Smooth muscle cell of bladder (primary cell): ENCODE measurements at places on chromosomes 5 and 9. TPM values are rescaled to one million over a fixed set of nuclear protein-coding genes. Genes with fewer than 3 reads are reported as not detected.

The LRRC19 gene
- not detected in 2 replicates for total RNA-seq

The DAPK1 gene
- total RNA-seq, result 23.8 and 30.0 TPM in 2 replicates

The WNK2 gene
- not detected in 2 replicates for total RNA-seq

The DIPK1B gene
- 1.00 and 1.0 TPM in 2 replicates for total RNA-seq
